Stimulated activated CD8-positive, alpha-beta memory T cell treated with anti-CD3 and anti-CD28 coated beads, Interleukin-15, amount 100 ng/mL, for 24 hours (primary cell): ENCODE measurements at places on chromosomes 3 and 15.

DNA sequence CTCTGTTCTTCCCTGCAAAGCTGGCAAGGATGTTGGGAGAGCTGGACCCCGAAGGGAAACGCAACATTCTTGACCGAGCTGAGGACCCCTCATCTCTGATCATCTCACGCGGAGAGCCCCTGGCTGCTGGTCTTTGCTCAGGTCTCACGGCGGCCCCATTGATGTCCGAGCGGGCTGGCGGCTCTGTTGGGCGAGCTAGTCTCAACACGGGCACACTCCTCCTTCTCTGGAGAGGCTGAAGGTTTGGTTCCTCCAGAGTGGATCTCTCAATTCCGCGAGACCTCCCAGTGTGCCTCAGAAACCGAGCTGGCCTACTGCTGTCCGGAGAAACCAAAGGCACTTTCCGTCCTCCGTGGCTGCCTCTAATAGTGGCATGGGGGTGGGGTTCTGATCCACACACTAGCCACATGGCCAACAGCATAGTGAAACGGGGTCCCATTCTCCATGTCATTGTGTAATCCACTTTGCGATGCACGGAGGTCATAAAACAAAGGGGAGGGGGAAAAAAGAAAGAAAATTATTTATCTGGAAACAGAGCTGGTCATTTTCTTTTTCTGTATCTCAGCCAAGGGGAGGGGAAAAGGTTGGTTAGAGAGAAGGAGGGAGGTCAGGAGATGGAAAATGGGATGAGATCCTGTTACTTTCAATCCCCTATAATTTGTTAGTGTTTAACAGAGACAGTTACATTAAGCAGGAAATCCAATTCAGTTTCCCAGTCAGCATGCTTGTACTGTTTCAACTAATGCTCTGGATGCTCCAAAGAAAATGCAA, 1.3 kb downstream of the CCDC80 start:
- DNase-seq = no peak

GRCh38 chr3:157452097-157452496, 15.4 kb downstream of the PTX3 start:
- no peak for DNase-seq

DNA sequence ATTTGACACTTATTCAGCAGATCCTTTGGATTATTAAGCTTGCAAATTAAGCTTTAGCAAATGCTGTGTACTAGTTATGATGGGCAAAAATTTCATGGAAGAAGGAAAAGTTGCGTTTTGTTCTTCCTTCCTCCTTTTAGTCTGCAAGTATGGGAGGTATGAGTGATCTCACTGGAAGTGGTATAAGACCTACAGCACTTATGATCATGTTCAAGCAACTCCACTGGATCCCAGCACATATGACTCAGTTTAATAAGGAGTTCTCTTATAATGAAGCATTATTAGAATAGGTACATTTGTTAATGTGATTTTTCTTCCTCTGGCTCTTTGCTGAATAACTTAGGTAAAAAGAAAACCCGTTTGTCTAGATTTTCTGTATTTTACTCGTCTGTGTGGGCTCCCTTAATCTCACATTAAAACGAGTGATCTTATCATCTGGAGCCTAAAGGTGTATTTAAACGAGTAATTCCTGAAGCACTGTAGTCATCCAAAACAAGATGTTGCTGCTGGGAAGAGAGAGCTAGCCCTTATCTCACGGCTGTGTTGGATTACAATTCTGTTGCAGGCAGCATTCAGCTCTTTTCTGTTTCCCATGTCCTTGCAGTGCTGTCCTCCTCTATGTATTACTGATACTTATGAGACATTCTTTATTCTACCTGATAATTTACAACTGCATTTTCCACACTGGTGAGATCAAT, 264.9 kb downstream of the GBE1 start:
- DNase-seq = no peak

DNA sequence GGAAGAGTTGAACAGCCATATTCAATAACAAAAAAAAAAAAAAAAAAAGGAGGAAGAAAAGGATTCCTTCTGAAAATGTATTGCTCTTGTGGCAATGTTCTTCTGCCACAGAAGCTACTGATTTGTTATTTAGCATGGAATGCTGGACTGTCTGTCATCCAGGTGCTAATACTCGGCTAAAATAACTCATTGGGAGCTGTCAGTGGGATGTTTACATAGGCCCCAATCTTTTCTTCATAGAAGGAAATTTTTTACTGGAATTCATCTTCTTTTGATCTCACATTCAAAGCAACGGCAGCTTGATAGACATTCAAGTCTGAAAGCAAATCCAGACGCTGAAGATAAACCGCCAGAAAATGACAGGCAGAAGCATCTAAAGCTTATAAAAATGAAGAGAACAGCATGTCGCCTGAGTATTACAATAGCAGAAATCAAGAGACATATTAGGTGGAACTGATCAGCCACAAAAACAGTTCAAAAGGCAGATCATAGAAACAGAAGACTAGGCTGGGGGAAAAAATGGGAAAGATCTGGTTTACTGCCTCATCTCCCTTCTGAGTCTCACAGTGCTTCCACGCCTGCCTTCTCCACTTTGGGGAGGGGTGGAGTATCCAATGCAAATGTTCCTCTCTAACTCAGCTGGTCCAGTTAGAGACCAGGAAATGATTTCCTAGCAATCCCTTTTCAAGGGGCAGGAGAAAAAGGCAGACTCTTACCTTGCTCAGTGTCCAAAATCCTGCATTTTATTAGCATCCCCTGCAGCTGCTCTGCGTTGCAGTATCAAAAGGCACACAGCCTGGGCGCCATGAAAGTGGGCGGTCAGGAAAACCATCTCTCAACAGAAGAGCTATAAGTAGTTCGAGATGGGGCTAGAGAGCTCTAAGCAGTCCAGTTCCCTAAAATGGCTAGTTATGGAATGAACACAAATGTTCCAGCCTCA, 451.9 kb downstream of the FOXP1 start:
- DNase-seq = no peak

DNA sequence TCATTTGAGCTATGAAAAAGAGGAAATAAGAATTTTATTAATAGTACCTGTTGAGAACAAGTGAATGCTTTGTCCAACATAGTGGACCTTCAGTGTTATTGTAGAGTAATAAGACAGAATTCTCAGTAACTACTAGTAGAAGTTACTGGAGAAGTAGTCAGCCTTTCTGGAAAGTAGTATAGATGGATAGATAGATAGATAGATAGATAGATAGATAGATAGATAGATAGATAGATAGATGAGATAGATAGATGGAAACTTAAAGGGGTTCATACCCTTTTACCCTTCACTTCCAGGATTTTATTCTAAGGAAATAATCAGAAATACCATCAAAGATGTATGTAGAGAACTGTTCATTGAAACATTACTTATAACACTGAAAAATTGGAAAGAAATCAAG, 5.2 kb downstream of the FAM162A start:
- no peak for DNase-seq

- DNase-seq = no peak
These were observed 309.3 kb downstream of the LRRC3B start for GRCh38 chr3:26931896-26932295.

GRCh38 chr3:59106085-59106648, 56.3 kb upstream of the CFAP20DC start:
- DNase-seq = no peak

DNA sequence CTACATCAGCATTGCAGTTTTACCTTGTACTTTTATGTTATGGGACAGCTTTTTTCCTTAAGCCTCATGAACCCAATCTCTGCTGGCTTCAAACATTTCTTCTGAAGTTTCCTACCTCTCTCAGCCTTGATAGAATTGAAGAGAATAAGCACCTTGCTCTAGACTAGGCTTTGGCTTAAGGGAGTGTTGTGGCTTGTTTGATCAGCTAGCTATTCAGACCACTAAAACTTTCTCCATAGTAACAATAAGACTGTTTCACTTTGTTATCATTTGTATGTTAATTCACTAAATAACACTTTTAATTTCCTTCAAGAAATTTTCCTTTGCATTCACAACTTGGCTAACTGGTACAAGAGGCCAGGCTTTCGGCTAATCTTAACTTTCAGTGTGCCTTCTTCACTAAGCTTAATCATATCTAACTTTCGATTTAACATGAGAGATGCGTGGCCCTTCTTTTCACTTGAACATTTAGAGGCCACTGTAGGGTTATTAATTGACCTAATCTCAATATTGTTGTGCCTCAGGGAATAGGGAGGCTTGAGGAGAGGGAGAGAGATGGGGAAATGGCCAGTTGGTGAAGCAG, 8.1 kb upstream of the TIGIT start:
- no peak for DNase-seq

DNA sequence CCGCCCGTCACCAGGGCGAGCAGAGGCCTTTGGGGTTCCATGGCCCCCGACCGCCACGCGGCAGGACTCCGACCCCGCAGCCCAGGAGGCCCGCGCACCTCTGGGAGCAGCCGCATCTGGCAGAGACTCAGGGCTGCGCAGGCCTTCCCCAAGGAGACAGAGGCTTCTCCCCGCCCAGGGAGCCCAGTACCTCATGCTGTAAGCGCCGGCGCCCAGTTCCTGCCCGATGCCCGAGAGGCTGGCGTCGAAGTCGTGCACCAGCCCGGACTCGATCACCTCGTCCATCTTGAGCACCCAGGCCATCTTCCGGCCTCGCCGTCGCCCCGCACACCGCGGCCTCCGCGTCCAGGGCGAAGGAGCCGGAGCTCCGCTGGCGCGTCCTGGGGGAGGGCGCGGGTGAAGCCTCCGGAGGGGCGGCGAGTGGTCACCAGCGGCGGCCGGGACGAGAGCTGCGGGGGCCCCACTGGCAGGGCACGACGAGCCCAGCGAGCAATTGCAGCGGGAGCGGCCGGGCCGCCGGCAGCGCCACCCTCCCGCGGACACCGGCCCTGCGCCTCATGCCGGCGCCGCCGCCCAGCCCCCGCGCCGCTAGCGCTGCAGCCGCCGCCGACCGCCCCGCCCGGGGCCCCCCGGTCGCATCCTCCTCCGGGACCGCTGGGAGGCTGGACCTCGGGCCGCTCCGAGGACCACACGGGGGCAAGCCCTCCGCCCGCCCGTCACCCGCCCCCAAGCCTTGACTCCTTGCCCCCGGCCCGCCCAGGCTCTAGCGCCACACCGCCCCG, 468 bp downstream of the UBP1 start:
- peak; percentile 16 for DNase-seq

- DNase-seq = no peak
These were observed 23.1 kb downstream of the SCAP start for GRCh38 chr3:47452453-47453215.

DNA sequence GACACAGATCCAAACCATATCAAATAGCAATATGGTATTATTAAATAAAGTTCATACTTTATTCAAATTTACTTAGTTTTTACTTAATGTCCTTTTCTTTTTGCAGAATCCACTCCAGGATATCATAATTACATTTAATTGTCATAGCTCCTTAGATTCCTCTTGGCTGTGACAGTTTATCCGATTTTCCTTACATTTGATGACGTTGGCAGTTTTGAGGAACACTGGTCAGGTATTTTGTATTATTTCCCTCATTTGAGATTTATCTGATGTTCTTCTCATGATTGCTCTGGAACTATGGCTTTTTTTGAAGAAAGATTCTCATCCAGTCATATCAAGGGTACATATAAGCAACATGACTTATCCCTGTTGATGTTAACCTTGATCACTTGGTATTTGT, 198.3 kb upstream of the STAC start:
- DNase-seq = no peak

GRCh38 chr3:166809520-166809919, 570.6 kb downstream of the ZBBX start:
- no peak for DNase-seq

GRCh38 chr15:52331490-52332240, 36.1 kb upstream of the MYO5C start:
- peak; percentile 6 for DNase-seq

GRCh38 chr3:61813636-61814035, 252.3 kb downstream of the PTPRG start:
- DNase-seq = no peak

DNA sequence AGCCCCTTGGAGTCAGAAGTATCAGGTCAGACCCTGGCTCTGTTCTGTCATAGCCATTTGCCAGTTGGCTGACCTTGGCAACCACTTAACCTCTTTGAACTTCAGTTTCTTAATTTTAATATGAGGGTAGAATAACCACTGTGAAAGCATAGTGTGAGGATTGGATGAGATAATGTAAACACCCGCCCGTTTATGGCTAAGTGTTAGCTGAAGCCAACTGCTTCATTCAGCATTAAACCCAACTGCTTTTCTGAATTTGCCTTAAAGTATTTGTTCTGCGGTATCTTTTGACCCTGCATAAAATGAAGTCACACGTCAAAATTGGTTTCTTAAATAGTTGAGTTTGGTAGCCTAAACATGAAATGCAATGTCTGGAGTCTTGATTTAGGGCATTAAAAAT, 121.5 kb upstream of the ABHD17C start:
- no peak for DNase-seq

DNA sequence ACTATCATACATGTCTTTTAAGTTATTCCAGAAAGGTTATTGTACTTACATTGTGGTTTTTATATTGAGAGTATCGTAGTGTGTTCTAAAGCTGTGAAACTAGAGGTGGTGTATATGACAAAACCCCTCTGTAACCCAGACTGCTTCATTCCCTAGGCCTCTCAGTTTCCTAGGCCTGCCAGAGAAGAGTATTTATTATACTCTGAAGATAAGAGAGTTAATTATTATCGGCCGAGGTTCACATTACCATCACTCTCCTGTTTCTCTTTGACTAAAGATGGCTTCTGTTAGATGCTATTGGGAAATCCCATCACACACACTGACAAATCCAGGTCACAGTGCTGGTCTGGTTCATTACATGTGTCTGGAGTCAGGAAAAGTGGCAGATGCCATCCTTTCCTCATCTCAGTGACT, 20.5 kb downstream of the EXOSC7 start:
- DNase-seq = no peak

- no peak for DNase-seq
These were observed 50.9 kb downstream of the FEM1B start for GRCh38 chr15:68328443-68328842.

DNA sequence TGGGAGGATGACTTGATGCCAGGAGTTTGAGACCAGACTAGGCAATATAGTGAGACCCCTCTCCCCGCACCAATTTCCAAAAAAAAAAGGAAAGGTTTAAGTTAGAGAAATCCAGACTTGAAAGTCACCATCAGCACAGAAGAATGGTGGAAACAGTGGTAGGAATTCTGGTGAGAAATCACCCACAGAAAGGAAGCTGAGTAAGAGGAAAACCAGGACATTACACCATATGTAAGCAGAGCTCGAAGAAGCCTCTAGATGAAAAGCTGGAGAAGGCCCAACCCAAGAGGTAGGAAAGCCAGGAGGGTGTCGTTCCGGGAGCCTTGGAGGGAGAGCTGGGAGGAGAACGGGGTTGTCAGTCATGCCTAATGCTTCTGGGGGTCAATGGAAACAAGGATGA, 40.5 kb downstream of the RASGRP1 start:
- DNase-seq = no peak

DNA sequence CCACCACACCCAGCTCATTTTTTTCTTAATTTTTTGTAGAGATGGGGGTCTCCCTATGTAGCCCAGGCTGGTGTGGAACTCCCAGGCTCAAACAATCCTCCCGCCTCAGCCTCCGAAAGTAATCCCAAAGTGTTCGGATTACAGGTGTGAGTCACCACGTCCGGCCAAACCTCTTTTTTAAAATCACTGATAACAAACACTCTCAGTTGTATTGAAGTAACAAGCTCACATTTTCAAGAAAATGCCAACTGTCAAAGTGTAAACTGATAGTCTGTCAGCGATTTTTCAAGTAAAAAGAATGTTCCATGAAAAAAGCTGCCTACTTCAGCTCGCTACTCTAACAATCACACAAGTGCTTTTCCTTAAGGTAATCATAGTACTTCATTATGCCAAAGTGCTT, 33.4 kb downstream of the UBXN7 start:
- no peak for DNase-seq
